ENCODE measurements at places on chromosomes 4 and X.
A peak's percentile ranks its signal among the peaks of the same experiment; 100 is the strongest.

DNA sequence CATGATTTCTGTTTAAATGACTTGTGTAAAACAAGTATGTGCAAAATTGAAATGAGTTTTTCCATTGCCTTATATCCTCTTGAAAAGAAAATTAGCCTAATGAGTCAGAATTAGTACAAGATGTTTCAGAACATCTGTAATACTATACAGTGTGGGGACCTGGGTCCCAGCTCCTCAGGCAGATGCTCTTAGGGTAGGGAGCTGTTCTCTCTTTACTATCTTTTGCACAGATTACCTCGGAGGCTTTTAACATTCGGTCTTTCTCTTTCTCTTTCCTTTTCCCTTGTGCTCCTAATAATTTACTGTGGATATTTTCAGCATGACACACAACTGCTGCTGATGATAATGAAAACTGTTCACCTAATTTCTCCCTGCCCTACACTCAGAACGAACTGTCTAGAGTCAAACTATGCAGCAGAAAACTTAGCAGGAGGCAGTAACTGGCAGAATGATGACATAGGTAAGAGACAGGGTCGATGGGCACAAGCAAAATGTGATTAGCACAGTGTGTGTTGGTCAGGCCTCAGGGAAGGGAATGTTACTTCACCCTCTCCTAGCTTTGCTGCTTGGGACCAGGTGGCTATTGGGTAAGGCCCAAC lies 455.3 kb downstream of the PDHA2 start:
- no peak for DNase-seq

DNA sequence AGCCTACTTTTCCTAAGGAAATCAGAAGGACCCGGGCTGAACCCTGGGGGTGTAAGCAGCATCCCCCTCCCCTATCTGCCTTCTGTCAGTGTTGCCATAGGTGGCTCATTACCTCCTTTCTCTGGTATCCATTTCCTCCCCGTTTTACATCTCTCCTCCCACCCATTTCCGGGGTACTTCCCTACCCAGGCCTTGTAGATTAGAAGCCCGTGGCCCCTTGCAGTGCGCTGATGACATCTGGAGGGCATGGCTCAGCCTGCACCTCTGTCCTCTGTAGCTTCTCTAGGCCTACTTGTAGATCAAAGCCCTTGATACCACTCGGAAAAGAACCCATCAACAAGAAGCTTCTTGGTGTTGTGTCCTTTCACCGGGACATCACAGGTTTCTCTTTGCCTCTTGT lies 71.8 kb downstream of the NBDY start:
- peak; percentile 34 for DNase-seq

GRCh38 chr4:63430105-63430504 lies 979.1 kb downstream of the TECRL start:
- DNase-seq = no peak

GRCh38 chr4:36286481-36286871 lies 5.1 kb downstream of the DTHD1 start:
- no peak for DNase-seq

- peak; percentile 18 for DNase-seq
These were observed 48.0 kb downstream of the SLC25A5 start for GRCh38 chrX:119516157-119516702.

DNA sequence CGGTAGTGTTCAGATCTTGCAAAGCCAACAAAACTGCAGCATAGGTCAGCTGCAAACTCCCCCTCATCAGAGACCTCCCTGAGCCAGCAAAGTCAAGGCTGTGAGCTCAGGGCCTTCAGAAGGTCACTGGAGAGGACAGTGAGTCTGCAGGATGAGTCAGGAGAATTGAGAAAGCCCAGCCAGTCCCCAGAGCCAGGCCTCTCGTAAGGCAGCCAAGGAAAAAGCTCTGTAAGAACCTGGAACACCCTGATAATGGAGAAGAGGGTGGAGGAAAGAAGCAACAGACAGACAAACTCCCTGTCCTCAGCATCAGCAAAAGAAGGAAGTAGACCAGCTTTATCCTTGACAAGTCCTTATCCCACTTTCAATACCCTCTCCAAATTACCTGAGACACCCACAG lies 33.0 kb downstream of the GRIA3 start:
- DNase-seq = no peak

DNA sequence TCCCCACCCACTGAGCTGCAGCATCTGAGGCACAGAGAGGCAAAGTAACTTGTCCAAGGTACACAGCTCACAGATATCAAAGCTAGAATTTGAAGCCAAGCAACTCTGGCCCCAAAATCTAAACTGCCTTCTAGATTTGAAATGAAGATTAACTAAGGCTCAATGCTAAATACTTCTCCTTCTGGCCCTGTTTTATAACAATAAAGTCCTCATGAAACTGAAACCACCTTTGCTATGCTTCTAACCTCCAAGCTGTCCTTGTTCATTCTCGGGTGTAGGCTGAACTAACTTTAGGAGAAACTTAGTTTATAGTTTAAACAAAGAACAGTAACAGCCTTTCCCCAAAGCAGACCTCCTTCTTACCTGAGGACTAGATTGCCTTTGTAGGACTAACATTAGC lies 93.6 kb downstream of the DCTD start:
- no peak for DNase-seq

DNA sequence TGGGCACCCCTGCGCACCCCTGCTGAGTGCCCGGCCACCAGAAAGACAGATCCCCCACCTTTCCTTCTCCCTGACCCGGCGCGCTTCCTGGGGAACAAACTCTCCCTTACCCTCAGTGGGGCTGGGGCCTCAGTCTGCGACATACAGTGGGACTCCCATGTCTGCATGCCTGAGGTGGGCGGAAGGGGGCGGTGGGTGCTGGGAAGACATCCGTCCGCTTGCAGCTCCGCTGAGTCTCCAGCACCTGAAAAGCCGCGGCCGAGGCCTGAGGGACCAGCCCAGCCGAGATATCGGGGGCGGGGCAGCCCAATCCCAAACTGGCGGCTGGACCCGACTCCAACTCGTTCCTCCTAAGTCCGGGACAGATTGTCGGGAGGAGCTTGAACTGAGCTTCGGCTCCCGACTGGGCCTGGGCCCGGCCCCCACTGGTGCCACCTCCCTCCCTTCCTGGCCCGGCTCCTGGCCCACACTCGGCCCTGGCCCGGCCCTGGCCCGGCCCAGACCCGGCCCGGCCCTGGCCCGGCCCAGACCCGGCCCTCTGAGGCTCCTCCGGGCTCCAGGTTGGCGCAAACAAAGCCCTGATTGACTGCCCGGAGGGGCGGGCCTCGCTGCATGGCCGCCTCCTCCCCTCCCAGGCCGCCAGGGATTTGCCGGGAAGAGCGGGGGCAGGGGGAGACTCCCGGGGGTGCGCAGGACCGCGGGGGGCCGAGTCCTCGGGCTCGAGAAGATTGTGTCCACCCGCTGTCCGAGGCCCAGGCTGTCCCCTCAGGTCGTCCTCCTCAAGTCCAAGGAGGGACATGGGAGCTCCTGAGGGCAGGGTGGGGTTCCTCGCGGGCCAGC lies 877 bp upstream of the SLC16A2 start:
- peak; percentile 8 for DNase-seq

All from stimulated activated CD4-positive, alpha-beta T cell treated with anti-CD3 and anti-CD28 coated beads, Interleukin-1b, Interleukin-23, amount 100 ng/mL, for 4 hours (primary cell).